ENCODE measurements at places on chromosomes 16 and 17.

DNA sequence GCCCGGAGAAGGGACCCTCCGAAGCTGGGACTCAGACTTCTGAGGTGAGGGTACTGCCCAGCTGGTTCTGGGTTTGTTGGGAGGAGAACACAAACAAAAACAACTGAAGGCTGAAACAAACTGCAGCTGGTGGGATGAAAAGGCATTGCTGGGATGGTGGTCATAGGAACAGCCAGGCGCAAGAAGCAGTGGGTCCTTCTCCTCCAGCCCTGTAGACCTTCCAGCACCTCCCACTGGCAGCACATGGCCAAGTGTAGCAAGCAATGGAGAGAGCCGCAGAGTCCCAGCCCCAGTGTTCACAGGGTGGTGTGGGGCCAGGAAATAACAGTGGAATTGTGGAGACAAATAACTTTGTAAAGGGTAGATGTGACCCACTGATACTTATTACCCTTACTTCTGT is 48.7 kb upstream of the FOXJ1 start:
- DNase-seq: no peak

- DNase-seq: no peak
These were observed 19.4 kb downstream of the GNGT2 start for GRCh38 chr17:49190932-49191331.

DNA sequence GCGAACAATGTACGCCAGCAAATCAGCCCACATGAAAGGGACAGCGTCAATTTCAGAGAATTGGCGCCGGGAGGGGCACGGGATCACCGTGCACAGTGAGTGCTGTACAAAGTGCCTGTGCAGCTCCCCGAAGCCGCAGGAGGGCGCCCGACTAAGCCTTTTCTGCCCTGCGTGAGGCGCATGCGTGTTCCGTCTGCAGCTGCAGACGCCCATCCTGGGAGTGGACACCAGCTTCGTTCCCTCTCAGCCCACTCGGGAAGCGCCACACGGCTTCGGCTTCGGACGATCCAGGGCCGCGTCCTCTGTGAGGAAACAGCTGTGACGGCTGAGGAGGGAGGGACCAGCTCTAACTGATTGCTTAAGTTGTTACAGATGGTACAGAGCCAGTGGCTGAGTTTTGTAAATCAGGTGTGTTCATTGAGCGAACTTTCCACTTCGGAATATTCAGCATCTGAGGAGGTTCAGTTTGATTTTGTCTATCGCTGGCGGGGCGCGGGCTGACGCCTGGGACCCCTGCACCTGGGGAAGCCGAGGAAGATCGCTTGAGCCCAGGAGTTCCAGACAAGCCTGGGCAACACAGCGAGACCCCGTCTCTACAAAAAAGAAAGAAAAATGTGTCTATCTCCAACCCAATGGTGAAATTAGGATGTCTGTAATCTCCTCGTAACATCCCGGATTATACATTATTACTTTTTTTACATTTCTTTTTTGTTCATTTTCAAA is 15.4 kb upstream of the ZNF287 start:
- peak; percentile 92 for DNase-seq

GRCh38 chr16:55842369-55843104 is 9.6 kb upstream of the CES1 start:
- DNase-seq: peak; percentile 32

GRCh38 chr16:22789281-22789945 is 24.5 kb upstream of the HS3ST2 start:
- DNase-seq: no peak

- no peak for DNase-seq
These were observed 5.0 kb upstream of the SDR42E1 start for GRCh38 chr16:82016263-82016662.

DNA sequence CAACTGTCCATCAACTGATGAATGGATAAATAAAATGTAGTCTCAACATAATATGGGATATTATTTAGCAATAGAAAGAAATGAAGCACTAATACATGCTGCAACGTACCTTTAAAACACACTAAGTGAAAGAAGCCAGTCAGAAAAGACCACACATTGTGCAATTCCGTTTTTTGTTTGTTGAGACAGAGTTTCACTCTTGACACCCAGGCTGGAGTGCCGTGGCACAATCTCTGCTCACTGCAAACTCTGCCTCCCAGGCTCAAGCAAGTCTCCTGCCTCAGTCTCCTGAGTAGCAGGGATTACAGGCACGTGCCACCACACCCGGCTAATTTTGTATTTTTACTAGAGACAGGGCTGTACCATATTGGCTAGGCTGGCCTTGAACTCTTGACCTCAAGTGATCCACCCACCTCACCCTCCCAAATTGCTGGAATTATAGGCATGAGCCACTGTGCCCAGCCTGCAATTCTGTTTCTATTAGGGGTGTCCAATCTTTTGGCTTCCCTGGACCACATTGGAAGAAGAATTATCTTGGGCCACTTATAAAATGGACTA is 40.1 kb downstream of the SCNN1B start:
- DNase-seq: no peak

GRCh38 chr17:13725288-13725990 is 123.7 kb upstream of the HS3ST3A1 start:
- DNase-seq: no peak

- DNase-seq: no peak
These were observed 14.0 kb downstream of the SRR start for GRCh38 chr17:2317796-2318195.

DNA sequence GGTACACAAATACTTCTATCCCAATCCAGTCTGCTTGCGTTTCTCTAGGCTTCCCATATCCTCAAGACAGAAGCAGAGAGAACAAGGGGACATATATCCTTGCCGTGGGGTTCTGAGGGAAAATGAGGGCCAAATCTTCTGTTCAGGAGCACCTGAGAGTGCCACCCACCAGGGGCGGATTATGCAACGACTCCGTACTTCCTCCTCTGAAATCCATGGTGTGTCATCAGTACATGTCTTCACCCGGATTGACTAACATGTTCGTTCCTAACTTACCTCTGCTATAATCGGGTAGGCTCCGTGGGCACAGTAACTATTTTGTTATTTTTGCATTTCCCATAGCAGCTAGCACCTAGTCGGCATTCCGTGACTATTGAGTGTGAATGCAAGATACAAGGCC is 7.8 kb upstream of the ZNF200 start:
- DNase-seq: no peak

GRCh38 chr17:11438673-11439072 is 159.6 kb upstream of the DNAH9 start:
- no peak for DNase-seq

GRCh38 chr17:80101946-80102663 is 724 bp downstream of the GAA start:
- DNase-seq: no peak

DNA sequence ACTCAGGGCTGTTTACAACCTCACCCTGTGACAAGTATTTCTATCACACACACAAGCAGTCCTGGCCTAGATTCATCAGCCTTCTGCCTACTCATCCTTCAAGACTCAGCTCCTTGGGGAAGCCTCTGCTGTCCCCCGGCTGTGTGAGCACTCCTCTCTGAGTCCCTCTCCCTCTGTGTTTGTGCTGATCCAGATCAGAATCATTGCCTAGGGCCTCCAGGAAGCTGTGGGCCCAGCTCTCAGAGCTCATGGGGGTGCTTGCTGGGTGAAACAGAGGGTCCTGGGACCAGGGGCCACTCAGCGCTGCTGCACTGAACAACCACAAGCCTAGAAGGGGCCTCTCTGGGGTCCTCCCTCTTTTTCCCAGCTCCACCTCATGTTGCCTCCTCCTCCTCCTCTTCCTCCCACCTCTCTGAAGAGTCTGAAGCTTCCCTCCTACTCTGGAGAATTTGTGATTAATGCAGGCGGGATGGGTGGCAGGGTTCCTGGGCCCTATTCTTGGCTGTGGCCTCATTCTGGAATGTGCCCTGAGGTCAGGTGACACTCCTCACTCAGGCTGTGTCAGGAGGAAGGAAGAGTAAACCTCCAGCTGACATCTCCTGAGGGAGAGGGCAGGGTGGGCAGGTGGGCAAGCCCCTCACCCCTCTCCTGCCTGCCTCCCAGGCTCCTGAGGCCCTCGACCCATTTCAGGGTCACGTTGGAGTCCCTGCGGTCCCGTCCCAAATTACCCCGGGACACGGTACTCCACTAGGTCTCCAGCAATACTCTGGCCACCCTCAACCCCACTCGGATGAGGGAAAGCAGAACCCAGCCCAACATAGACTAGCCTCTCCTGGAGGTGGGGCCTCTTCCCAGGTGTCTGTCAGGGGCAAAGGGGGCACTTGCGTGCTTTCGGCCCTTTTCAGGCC is 10.1 kb downstream of the WFIKKN2 start:
- no peak for DNase-seq

DNA sequence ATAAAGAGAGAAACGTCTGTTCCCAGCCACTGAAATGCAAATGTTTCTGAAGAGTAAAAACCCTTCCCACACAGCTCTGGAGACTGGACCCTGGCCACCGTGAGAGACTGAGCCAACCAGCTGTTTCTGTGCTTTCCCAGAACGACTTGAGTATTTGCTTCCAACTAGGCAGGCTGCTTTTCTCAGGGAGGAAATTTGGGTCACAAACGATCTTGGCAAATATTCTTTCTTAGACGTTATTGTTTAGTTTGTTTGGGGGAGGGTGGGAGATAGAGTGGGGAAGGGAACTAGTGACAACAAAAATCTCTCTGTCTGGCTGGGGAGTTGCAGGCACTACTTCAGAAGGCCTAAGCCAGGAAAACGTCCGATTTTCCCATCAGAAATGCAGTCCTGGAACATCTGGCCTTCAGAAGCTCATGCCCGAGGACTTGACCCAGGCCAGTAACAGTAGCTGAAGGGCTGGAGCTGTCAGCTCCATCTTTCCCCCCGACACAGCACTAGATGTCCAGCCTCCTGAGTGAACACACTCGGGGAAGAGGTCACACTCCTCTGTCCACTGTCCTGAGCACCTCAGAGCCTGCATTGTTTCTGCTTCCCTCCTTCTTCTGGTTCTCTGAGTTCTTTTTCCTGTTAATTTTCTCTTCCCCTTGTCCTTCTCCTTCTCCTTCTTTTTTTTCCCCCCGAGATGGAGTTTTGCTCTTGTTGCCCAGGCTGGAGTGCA is 4.0 kb downstream of the CCDC92B start:
- DNase-seq: no peak

- DNase-seq: no peak
These were observed 292.3 kb downstream of the PMP22 start for GRCh38 chr17:14972844-14973243.

DNA sequence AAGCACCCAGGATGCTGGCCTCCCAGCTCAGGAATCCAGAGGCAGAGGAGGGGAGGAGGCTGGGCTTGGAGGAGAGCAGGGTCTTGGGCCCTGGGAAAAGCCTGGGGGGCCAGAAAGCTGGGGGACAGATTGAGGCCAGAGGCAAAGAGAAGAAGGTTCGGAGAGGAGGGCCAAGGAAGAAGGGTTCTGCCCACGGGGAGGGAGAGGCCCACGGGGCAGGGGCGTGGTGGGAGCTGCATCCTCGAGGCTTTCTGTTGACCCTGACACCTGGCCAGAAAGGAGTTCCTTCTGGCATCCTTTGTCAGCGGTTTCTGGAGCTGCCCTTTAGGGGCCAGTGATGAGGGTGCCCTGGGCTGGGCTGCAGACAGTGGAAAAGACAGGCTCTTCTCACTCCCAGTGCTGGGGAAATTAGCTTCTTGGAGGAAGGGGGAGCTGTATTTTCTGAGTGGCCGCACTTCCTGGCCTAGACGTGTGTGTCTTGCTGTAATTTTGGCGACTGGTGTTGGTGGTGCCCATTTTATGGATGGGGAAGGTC is 308.7 kb downstream of the SEC14L1 start:
- DNase-seq: no peak

DNA sequence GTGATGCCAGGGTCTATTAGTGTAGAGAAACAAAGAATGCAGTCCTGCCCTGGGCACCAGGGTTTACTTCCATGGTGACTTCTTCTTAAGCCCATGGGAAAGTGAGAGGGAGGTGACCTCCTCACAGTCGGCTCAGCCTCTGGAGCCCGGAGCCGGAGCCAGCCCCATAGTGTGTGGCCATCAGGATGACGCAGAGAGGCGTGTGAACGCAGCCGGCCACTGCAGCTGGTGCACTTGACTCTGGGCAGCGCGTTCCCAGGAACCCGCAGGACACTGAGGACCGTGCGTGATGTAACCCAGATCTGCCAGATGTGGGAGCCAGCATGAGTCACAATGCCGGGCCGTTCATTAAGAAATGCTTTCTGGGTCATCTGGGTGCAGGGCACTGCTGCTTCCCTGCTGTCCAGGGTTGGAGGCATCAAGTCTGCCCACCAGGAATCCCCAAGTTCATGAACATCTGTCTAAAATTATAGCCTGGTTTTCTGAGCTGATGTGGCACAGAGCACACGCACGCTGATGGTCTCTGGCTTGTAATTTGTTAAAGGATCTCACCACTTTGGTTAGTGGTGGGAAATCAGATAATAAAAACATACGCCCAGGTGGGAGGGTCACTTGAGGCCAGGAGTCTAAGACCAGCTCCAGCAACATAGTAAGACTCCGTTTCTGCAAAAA is 114.1 kb downstream of the PITPNC1 start:
- DNase-seq: no peak

DNA sequence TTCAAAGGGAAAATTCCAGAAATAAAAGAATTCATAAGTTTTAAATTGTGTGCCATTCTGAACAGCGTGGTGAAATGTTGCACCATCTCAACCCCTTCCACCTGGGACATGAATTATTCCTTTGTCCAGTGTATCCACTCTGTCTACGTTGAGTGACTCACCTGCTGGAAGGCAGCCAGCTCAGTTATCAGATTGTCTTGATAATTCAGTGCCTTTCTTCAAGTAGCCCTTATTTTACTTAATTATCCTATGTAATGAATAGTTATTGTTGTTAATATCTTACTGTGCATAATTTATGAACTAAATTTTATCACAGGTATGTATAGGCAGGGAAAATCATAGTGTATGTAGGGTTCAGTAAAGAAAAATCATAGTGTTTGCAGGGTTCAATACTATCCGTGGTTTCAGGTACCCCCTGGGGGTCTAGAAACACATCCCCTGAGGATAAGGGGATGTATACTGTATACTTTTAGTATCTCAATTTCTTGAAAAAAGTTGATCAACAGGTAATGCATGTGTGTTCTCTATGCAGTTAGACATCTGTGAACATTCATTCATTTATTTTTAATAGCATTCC is 7.7 kb upstream of the PCTP start:
- DNase-seq: no peak

DNA sequence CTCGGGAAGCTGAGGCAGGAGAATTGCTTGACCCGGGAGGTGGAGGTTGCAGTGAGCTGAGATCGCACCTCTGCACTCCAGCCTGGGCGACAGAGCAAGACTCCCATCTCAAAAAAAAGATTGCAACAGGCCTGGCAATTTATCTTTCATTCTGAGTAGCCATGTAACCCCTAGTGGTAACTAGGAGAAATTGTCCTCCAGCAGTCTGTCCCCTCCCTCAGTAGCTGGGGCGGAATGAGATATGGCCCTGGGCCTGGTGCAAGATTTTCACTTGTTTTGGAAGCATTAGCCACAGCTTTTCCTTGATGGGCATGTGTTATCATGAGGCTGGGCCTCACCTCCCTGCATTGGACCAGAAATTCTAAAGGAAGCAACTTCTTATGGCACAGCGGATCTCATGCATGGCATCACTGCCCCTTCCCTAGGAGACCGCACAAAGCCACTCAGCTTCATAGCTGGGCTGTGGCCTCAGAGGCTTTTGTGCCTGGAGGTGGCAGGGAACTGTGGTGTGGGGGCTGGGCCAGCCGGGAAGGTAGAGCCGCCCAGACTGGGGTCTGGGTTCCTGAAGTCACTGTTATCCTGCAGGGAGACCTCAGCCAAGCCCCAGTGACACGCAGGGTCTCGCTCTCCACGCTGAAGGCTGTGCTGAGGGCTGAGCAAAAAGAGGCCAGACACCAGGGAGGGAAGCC is 13.4 kb downstream of the NATD1 start:
- no peak for DNase-seq

GRCh38 chr16:83011939-83012338 is 385.2 kb downstream of the CDH13 start:
- no peak for DNase-seq
